NCI-H345 (cell line): ENCODE measurements at places on chromosomes 1 and 21.

DNA sequence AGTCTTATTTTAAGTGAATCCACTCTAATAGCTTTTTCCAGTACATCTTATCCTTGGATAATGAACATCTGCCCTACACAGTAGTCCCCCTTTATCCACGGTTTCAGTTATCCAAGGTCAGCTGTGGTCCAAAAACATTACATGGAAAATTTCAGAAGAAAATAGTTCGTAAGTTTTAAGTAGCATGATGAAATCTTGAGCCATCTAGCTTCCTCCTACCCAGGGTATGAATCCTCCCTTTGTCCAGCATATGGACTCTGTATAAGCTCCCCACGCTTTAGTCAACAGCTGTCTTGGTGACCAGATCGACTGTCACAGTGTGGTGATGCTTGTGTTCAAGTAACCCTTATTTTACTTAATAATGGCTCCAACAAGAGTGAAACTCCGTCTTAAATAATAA, 2.6 kb downstream of the GLRX2 start:
- no peak for DNase-seq

GRCh38 chr1:227779685-227780084, 35.8 kb upstream of the PRSS38 start:
- no peak for DNase-seq

DNA sequence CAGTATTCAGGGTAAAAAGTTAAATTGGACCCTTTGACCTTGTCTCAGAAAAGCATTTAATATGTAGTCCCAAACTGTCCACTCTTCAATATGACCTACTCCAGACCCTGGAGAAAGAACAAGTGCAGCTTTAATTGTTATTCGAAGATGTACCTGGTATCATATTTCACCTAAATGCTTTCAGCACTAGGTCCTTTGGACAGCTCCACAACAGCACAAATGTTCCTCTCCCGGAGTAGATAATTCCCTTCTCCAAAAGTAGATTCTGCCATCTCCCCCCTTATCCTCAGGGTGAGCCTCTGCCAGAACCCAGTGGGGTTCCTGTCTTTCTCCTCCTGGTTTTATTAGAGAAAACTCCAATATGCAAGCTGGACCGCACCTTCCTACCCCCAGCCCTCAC, 104.5 kb upstream of the AJAP1 start:
- no peak for DNase-seq

GRCh38 chr1:39842030-39842678, 41.1 kb downstream of the TRIT1 start:
- no peak for DNase-seq

DNA sequence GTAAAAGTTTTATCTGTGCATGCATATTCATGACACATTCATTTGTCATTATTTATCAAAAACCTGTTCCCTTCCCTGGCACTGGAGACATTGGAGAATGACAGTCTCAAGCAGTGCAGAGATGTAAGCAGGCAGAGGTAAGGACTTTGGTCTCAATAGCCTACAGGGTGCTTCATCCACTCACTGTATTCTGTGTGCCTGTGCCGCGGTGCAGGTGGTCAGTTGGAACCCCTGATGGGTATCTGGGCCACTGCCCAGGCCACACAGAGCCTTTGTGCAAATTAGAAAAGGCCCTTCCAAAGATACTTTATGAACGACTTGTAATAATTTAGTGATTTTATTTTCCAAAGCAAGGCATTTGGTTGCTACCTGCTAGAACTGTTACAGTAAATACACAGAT, 44.0 kb downstream of the CDC42 start:
- DNase-seq, result no peak

DNA sequence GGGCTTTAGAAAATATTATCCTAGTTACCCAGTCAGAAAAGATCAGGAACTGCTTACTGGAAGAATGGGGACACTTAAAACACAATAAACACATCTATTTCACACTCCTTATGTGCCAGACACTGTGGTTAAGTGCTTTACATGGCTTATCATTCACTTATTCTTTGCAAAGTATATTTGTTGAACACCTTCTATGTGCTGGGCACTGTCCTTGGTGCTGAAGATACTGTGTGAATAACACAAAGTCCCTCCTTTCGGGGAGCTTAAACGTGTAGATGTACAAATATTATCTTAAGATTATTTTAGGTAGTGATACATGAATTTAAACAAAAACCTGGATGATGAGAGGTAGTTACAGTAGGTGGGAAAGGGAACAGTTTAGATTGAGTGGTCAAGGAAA, 169.3 kb downstream of the ST6GALNAC5 start:
- no peak for DNase-seq

DNA sequence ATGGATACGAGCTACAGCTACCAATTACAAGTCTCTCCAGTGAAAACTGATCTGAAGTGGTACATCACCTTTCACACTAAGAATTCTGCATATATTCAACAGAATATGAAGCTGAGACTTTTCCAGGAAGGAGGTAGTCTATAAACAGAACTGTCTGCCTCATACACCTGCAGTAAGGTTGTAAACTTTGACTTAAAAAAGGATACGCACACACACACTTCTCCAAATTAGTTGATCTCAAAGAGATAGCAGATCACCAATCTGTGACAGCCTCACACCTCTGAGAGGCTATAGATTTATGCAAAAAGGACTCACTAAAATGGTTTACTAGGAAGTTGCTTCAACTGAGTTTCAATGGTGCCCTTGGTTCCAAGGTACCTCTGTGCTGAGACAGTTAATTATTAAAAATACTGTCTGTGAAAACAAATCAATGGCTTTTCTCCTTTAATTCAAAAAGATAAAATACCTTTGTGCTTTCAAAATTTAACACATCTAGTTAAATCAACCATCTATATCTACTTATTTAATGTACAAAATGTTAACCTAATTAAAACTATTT, 17.9 kb downstream of the ELK4 start:
- no peak for DNase-seq
